ENCODE measurements at places on chromosomes 4 and X. TPM values are rescaled to one million over a fixed set of nuclear protein-coding genes. Genes with fewer than 3 reads are reported as not detected.
A peak's percentile ranks its signal among the peaks of the same experiment; 100 is the strongest.

DNA sequence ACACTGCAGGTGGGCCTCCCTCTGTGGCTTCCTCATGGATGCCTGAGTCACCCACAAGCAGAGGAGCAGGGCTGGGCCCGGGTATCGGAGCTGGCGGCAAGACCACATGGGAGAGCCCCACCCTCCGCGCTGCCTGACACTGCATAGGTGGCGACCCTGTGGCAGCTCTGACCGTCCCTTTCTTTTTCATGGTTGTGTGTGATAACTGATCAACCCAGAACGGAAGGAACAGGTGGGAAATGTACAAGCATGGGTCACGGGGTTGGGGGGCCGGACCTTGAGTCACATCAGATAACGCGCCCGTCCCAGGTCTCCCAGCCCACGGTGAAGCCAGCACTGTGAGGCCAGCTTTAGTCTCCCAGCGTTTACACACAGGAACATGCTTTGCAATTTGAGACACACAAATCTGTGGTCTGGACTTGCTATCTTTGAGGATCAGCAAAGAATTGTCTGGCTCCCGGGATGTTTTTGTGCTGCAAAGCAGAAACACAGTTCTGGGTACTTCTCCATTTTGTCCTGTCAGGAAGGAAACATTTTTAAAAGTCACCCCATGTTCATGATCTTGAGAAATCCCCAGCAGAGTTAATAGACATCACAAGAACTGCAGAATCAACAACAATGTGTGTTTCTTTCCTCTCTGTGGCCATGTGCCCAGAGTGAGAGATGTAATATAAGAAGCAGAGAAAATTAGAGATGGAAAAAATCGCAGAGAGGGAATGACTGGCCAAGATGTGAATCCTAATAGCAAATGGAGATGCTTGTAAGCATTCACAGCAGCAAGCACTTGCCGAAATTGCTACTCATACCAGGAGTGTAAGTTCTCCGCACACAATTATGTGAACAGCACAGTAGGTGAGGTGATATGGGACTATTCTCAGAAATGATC lies 70.1 kb upstream of the CBR4 start:
- H3K27me3 ChIP-seq = no peaks in the 10 kb centered on the region
- DNase-seq = no peak
- no peaks in the 10 kb centered on the region for H3K36me3 ChIP-seq
- H3K4me3 ChIP-seq = no peak overlapping the region
- no peaks in the 10 kb centered on the region for H3K4me1 ChIP-seq

DNA sequence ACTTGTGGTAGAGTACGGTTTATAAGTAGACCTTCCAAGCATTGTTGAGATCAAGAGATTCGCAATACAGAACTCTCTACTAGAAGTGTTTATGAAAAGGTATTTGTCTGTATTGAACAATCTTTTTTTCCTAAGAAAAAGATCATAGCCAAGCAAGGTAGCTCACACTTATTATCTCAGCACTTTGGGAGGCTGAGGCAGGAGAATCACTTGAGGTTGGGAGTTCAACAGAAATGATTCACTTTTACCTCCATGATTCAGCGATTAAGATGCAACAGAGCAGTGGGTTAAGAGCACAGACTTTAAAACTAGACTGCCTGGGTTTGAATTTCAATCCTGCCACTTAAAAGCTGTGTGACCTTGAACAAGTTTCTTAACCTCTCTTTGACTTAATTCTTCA lies 74.3 kb downstream of the TMEM156 start:
- no peak for DNase-seq
- H3K27me3 ChIP-seq = no peaks in the 10 kb centered on the region
- H3K4me1 ChIP-seq = no peaks in the 10 kb centered on the region
- no peak overlapping the region for H3K27ac ChIP-seq
- no peak overlapping the region for H3K4me3 ChIP-seq

GRCh38 chr4:185119927-185120630 lies 23.0 kb upstream of the SLC25A4 start:
- no peaks in the 10 kb centered on the region for H3K36me3 ChIP-seq
- peaks cover 39% of the 10 kb centered on the region for H3K4me1 ChIP-seq
- peak overlapping the region; percentile 92 for H3K27ac ChIP-seq
- H3K27me3 ChIP-seq = no peaks in the 10 kb centered on the region
- H3K4me3 ChIP-seq = no peak overlapping the region

DNA sequence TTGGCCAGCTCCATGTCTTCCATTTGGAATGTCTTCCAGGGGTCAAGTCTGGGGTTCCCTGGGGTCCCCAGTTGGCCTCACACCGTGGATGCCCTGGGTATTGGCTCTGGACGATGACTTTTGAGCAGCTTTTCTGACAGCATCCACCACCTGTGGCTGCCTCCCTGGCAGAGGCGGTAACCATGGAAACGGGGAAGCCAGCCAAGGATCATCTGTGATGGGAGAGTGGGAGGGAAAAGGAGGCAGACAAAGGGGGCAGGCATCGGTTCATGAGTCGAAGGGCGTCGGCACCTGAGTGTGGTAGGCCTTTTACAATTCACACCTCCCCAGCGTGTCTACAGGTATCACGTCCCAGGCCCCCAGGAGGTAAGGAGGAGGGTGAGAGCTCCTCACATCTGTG lies 152.2 kb downstream of the ASMT start:
- no peak overlapping the region for H3K4me3 ChIP-seq
- H3K36me3 ChIP-seq = no peaks in the 10 kb centered on the region
- DNase-seq = no peak
- H3K27ac ChIP-seq = no peak overlapping the region
- H3K27me3 ChIP-seq = no peaks in the 10 kb centered on the region
- H3K4me1 ChIP-seq = no peaks in the 10 kb centered on the region

DNA sequence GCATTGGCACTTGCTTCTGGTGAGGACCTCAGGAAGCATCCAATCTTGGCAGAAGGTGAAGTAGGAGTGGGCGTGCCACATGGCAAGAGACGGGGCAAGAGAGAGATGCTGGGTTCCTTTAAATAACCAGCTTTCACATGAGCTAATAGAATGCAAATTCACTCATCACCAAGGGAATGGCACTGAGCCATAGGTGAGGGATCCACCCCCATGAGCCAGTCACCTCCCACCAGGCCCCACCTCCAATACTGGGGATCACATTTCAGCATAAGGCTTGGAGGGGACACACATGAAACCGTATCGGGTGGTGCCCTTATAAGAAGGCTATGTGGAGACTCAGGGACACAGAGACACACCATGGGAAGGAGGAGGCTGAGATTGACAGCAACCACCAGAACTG lies 140.0 kb upstream of the MSX1 start:
- H3K4me1 ChIP-seq = no peaks in the 10 kb centered on the region
- DNase-seq = no peak
- H3K4me3 ChIP-seq = no peak overlapping the region
- H3K27ac ChIP-seq = no peak overlapping the region

GRCh38 chr4:2963966-2964471 lies 648 bp downstream of the GRK4 start:
- peak overlapping the region; percentile 86 for H3K4me3 ChIP-seq
- H3K36me3 ChIP-seq = no peaks in the 10 kb centered on the region
- peaks cover 8% of the 10 kb centered on the region for H3K4me1 ChIP-seq
- DNase-seq = no peak
- H3K27ac ChIP-seq = no peak overlapping the region

DNA sequence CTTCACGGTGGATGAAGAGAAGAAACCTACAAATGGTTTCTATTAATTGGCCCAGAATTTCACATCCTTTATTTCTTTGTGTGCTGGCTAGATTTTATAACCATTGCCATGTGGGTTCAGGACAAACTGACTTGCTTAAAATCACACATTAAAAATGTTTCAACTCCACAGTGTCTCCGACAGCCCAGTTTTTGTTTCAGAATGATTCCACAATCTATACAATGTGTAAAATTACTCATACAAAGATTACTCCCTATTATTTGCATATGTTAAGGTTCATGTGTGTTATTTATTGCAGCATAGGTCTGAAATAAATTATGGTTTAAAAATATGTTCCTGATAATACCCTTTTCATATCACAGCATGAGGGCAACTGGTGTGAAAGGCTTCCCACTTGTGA lies 20.6 kb downstream of the DCHS2 start:
- H3K27me3 ChIP-seq = no peaks in the 10 kb centered on the region
- H3K36me3 ChIP-seq = no peaks in the 10 kb centered on the region
- no peak overlapping the region for H3K4me3 ChIP-seq
- no peaks in the 10 kb centered on the region for H3K4me1 ChIP-seq
- no peak overlapping the region for H3K27ac ChIP-seq

- H3K27me3 ChIP-seq = no peaks in the 10 kb centered on the region
- DNase-seq = no peak
- no peak overlapping the region for H3K27ac ChIP-seq
- H3K4me3 ChIP-seq = no peak overlapping the region
Observed at GRCh38 chr4:56206258-56206657, 181.0 kb downstream of the AASDH start.

DNA sequence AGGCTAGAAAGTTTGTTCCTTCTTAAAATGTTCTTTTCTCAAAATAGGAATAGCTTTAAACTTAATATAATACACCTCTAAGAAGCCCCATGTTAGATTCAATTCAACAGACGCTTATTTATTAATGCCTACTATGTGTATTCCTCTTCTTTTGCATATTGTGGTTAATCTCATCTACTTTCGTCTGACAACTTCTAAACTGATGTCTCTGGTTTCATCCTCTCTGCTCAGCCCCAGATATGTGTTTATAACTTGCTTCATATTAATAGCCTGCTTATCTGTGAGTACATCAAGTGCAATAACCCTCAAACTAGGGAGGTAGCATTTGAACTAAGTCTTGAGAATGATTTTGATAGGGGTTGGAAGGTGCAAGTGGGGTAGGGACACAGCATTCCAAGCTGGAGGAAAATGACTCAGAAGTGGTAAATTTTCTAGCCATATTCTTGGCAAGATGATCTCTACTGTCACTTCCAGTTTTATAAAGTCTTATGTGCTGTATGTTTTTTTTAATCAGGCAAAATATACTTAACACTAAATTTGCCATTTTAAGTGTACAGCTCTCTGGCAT lies 37.0 kb downstream of the STK26 start:
- no peaks in the 10 kb centered on the region for H3K27me3 ChIP-seq
- H3K4me3 ChIP-seq = no peak overlapping the region
- no peak overlapping the region for H3K27ac ChIP-seq
- peaks cover 1% of the 10 kb centered on the region for H3K4me1 ChIP-seq
- peaks cover 3% of the 10 kb centered on the region for H3K36me3 ChIP-seq

DNA sequence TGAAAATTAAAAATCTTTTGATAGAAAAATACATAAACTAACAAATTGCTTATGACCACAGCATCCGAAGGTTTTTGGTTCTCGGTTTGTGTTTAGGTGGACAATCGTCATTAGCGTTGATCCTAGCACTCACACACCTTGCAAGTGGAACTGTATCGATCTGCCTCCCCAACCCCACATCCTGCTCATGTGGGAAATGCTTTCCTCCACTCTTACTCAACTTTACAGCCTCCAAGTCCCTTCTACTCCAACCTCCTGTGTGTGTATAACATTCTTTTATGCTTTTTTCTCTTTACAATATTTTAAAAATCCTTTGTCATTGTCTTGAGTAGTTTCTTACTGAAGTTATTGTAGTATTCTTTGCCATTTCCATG lies 15.6 kb upstream of the TMEM131L start:
- no peak overlapping the region for H3K4me3 ChIP-seq
- H3K27ac ChIP-seq = no peak overlapping the region
- peaks cover 4% of the 10 kb centered on the region for H3K4me1 ChIP-seq
- H3K36me3 ChIP-seq = no peaks in the 10 kb centered on the region
- no peak for DNase-seq
- H3K27me3 ChIP-seq = no peaks in the 10 kb centered on the region

The HS3ST1 gene
- total RNA-seq = 0.35 TPM

The NBDY gene
- 13.1 TPM for total RNA-seq

The HMGN5 gene
- total RNA-seq = 7.8 TPM

All from cardiac muscle cell (in vitro differentiated cells and primary cell).